ENCODE measurements at places on chromosomes 4 and X.

DNA sequence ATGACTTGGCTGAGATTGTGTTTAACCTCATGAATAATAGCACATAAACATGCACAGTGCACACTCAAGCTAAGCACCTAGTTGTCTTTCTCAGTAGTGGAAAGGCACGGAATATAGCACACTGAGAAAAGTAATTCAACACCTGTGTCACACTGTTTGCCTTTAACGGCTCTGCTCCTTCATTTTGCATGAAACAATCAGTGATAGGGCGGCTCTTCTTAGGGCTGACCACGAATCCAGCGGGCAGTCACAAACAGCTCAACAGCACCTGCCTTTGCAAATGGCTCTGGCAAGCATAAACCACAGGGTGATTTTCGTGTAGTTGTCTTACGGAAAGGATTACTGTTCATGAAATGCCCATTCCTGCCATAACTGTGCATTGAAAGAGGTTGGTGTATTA is 954.0 kb upstream of the TENM3 start:
- no peak overlapping the region for H3K27ac ChIP-seq
- no peak overlapping the region for H3K4me3 ChIP-seq
- no peaks in the 10 kb centered on the region for H3K27me3 ChIP-seq
- peaks cover 2% of the 10 kb centered on the region for H3K4me1 ChIP-seq

- no peaks in the 10 kb centered on the region for H3K36me3 ChIP-seq
- H3K4me3 ChIP-seq, result no peak overlapping the region
- no peaks in the 10 kb centered on the region for H3K27me3 ChIP-seq
- H3K4me1 ChIP-seq, result no peaks in the 10 kb centered on the region
- peak; percentile 47 for DNase-seq
Measured at GRCh38 chr4:182478475-182478874, 235.3 kb downstream of the TENM3 start.

- no peaks in the 10 kb centered on the region for H3K27me3 ChIP-seq
- H3K4me3 ChIP-seq, result no peak overlapping the region
- no peaks in the 10 kb centered on the region for H3K36me3 ChIP-seq
- H3K27ac ChIP-seq, result no peak overlapping the region
- no peak for DNase-seq
Measured at GRCh38 chr4:86498863-86499166, 95.3 kb upstream of the PTPN13 start.

- H3K27me3 ChIP-seq, result peaks cover 89% of the 10 kb centered on the region
- H3K27ac ChIP-seq, result no peak overlapping the region
- no peak overlapping the region for H3K4me3 ChIP-seq
- no peaks in the 10 kb centered on the region for H3K36me3 ChIP-seq
- H3K4me1 ChIP-seq, result peaks cover 2% of the 10 kb centered on the region
Measured at GRCh38 chr4:8867624-8868320, 3.9 kb downstream of the HMX1 start.

GRCh38 chrX:154371789-154372300 is 2.6 kb downstream of the FLNA start:
- no peak overlapping the region for H3K4me3 ChIP-seq
- peaks cover 7% of the 10 kb centered on the region for H3K36me3 ChIP-seq
- DNase-seq, result no peak
- H3K27me3 ChIP-seq, result no peaks in the 10 kb centered on the region
- H3K4me1 ChIP-seq, result no peaks in the 10 kb centered on the region
